ENCODE measurements at places on chromosomes 1 and 21.

- DNase-seq, result no peak
Measured at GRCh38 chr1:77265180-77265579, 16.6 kb upstream of the AK5 start.

DNA sequence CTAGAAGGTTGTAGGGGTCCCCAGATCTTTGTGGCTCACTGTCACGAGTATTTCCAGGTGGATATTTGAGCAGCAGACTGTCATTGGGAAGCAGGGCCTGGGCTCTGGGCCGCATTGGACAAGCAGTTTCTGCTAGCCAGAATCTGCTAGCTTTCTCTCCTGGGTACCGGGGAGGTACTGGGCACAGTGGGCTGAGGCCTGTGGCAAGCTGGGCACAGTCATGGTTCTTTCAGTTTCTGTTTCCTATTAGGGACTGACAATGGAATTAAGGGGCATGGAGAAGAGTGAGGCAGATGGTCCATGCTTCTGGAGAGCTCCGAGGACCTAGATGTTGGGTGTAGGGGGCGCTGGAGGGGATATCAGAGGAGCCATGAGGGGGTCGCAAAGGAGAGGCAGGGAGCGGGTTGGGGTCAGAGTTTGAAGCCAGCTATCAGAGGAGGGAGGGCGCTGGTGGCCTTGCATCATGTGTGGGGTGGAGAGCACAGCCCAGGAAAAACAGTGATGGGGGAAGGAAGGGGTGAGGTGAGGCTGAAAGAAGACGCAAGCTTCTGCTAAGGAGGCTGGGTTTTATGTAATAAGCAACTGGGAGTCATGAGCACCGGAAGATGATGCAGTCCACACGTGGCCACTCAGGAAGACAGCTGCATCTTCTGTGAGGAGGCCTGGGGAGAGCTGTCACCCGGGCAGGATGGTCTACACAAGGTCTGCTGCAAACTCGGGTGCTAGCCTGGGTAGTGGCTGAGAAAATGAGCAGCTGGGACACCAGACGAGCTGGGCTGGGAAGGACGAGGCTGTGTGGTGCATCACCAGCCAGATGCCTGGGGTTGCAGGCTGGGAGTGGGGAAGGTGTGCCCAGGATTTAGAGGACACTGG, 72.7 kb downstream of the IER5 start:
- no peak for DNase-seq

GRCh38 chr1:67149179-67149770, 14.5 kb upstream of the C1orf141 start:
- DNase-seq, result peak; percentile 52

- DNase-seq, result no peak
Measured at GRCh38 chr21:39852726-39853500, 14.3 kb upstream of the PCP4 start.

GRCh38 chr1:114610546-114611245, 29.3 kb upstream of the BCAS2 start:
- no peak for DNase-seq

DNA sequence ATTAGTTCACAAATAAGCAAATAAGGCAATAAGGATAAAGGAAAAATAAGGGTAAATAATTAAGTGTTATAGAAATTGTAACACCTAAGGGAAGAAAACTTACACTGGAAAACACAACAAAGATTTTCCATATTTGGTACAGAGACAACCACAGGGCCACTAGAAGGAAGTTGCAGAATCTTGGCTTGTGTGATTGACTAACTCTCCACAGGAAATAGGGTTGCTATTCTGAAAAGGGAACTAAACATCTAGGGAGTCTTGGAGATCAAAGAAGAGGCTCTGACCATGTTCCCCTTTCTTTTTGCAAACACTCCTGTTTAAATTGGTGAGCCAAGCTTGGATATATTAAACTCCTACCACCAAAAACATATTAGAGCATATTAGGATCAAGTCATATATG, 59.1 kb downstream of the APCS start:
- DNase-seq, result no peak

- no peak for DNase-seq
Measured at GRCh38 chr1:198837278-198838021, 198.6 kb downstream of the PTPRC start.

DNA sequence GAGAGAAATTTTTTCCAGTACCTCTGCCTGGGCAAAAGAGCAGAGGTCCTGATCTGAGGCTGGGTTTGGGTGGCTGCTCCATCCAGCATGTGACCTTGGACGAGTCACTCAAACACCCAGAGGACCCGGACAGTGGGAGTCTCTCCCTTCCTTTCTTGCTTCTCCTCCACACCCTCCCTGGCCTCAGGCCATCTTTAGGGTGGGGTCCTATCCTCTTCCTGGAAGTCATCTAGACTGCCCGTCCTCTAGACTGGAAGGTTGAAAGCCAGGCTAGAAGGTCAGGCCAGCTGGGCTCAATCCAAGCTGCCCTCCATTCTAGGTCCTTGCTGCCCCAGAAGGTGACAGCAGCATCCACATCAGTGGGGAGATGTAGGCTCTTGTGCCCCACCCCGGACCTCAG, 599.5 kb downstream of the MATN1 start:
- no peak for DNase-seq

- DNase-seq, result no peak
Measured at GRCh38 chr1:32754317-32755097, 51.9 kb upstream of the SYNC start.

DNA sequence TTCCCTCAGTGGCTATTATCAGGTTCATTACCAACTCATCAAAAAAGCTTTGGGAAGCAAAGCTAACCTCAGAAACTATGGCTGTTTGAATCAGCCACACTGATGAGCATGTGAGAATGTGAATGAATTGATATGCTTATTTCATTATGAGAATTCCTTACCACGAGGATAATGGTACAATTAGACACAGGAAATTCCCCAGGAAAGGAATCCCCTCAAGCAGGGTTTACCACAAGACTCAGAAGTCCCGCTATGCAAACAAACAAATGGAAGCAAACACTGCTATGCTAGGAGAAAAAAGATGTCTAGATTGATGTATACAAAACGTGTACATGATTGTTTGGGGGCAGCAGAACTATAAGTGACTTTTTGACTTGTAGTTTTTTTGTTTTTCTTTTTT, 205.0 kb downstream of the HMCN1 start:
- DNase-seq, result no peak

- DNase-seq, result no peak
Measured at GRCh38 chr1:22259551-22260282, 116.8 kb upstream of the WNT4 start.

DNA sequence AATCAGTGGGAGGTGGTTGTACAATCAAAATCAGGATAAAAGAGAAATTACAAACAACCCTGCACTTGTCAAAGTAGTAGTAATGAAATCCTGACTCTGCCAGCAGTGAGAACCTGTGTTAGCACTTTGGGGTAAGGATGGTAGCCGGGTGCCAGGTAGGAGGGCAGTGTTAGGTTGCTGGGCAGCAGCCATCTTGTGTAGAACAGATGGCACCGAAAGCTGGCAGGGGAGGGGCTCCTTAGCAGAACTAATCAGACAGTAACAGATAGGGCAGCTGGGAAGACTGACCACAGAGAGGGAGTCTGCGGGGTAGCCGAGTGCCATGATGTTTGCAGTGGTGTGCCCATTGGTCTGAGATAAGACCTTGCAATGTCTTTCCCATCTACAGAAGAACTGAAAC, 137.3 kb downstream of the SDCCAG8 start:
- no peak for DNase-seq

DNA sequence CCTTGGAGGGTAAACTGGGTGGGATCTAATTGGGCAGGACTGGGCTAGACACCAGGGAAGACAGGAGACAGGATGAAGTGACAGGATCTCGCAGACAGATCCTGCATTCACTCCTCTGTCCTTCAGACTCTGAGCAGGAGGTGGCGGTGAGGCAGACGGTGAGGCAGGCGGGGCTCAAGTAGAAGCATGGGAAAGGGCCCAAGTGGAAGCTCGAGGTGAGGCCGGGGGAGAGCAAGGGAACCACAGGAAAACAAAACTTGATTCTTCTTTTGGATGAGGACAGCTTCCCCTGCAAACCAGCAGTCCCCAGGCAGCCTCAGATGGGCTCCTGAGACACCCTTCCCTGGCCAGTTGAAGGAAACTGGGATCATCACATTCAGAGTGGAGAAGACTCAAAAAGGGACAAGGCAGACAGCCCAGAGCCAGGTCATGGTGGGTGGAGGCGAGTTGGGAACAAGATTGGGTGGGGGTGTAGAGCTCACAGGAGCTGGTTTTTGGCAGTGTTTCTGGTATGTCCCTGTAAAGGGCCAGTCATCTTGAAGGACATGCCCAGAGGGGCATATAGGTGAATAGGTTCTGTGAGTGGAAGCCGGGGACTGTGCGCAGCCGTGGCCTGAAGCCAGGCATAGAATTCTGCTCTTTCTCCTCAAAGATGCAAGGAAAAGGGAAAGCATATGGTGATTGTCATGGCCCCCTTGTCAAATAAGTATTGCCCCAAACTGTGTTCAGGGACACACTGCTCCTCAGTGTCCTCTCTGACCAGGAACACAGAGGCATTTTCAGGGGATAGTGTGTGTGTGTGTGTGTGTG, 18.0 kb downstream of the INKA2 start:
- no peak for DNase-seq

DNA sequence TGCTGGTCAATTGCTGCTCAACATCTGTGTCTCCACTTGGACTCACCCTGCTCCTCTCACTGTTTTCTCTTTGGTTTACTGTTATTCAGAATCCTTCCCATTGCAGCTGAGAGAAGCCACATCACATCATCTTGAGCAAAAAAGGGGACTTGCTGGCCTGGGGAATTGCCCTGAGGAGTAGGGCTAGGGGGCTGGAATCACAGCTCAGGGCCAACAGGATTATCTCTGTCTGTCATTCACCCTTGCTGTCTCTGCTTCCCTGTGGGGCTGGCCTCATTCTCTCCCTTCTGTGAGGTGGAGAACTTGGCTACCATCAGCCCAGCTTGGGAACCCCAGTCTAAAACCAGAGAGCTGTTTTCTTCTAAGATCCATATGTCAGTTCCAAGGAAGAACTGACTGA, 140.7 kb upstream of the WNT4 start:
- DNase-seq, result no peak

DNA sequence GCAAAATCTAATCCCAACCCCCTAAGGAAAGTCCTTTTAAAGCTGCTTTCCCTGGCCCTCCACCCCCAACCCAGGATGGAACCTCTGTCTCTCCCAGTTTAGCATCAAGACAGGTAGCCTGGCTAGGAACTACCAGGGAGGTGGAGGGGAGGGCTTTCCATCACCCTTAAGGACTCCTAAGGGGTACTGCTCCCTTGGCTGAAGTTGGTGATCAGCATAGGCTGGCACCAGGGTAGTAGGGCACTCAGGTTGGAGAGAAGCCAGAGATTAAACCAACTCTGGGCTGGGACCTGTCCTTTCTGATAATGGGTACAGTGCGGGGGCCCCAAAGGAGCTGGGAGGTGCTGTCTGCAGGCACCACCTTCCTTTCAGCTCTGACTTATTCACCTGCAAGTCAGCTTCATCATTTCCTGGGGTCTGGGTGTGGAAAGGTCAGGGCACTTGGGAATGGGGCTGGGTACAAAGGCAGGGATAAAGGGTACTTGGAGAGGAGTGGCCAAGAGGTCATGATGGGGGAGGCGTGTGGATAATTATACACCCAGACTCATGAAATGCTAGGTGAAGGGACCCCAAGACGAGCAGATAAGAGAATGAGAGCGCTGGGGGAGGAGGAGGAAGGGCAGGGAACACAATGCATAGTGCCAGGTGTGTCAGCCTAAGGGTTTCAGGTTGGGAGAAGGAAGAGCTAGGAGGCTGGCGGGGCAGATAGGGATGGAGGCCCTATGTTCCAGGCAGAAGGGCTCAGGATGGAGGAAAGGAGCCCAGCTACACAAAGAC, 1.2 kb downstream of the ARHGEF2 start:
- no peak for DNase-seq

DNA sequence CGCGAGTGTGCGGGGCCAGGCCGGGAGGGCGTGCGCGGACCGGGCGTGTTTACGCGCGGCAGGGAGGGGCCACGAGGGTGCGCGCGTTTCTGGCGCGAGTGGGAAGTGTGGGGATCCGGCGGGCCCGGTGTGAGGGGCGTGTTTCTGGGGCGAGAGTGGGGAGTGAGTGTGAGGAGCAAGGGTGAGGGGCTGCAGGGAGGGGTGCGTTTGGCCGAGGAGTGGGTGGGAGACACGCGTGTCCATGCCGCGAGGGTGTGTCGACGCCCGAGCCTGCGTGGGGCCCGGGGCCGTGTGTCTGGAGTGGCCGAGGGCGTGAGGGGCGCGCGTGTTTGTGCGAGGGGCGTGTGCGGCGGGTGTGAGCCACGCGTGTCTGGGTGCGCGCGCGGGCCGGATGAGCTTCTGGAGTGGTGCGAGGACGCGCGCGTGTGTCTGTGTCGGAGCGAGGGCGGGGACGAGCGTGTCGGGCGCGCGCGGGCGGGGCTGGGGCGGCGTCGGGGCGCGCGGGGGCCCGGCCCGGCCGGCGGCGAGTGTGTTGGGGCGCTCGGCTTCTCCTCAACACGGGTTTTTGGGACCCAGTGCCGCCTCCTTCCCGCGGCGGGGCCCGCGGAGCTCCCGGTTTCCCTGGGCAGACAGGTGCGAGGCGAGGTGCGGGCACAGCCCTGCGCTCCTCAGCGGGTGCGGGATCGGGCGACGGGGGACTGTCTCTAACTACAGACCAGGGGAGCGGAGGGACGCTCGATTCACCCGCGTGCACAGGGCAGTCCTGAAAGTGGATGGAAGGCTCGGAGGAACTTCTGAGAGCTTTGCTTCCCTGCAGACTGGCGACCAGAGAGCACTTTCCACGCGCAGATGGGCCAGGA, 65.8 kb upstream of the VAMP3 start:
- DNase-seq, result no peak

DNA sequence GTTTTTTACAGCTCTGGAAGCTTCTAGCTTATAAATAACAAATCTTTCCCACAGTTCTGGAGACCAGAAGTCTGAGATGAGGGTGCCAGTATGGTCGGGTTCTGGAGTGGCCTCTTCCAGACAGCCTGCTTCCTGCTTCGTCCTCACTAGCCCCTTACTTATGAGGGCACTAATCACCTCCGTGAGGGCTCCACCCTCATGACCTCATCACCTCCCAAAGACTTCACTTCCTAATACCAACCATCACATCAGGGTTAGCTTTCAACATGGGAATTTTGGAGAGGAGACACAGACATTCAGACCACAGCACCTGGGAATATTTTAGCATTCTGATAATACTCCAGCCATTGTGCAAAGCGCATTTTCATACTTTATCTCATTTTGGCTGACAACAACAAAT, 223.7 kb upstream of the IRF2BP2 start:
- DNase-seq, result no peak

GRCh38 chr1:55927702-55928290, 651.6 kb downstream of the PLPP3 start:
- DNase-seq, result no peak

- DNase-seq, result no peak
Measured at GRCh38 chr1:164637461-164638375, 78.7 kb downstream of the PBX1 start.

DNA sequence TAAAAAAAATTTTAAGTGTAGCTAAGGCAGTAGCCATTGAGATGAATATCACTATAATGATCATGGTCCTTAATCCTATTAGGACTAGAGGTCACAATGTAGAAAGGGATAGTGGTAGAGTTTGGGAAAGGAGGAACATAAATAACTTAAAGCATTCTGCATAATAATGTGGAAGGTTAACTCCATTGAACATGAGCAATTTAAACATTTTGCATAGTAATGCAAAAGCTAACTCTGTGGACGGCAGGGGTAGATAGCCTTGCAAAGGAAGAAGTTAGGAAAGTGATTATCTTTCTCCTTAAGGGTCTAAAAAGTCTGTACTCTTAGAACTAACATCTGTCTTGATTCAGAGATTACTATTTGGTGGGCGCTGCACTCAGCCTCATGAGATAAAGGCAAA, 39.0 kb upstream of the DENND1B start:
- no peak for DNase-seq

Measured in GM19239 (cell line).